ENCODE measurements at places on chromosomes 4 and X. TPM values are rescaled to one million over a fixed set of nuclear protein-coding genes. Genes with fewer than 3 reads are reported as not detected.

SPARCL1 gene
- total RNA-seq: not detected

BMP3 gene
- total RNA-seq: not detected

DNA sequence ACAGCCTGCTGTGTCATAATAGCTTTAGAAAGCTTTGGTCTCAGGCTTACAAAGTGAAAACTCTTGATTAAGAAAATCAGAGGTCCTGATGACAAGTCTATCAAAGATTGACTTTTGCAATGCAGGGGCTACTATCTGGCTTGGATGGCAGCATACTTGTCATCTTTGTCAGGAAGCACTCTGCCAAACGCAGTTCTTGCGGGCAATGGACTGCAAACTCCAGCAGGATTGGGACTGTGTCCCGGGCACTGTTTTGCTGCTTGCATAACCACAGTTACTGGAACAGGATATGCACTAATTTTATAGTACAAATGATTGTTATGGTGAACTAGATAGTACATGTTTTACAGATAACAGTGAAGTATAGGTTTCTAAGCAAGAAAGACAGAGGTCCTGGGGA, 185.6 kb downstream of the IQCM start:
- DNase-seq: no peak

DNA sequence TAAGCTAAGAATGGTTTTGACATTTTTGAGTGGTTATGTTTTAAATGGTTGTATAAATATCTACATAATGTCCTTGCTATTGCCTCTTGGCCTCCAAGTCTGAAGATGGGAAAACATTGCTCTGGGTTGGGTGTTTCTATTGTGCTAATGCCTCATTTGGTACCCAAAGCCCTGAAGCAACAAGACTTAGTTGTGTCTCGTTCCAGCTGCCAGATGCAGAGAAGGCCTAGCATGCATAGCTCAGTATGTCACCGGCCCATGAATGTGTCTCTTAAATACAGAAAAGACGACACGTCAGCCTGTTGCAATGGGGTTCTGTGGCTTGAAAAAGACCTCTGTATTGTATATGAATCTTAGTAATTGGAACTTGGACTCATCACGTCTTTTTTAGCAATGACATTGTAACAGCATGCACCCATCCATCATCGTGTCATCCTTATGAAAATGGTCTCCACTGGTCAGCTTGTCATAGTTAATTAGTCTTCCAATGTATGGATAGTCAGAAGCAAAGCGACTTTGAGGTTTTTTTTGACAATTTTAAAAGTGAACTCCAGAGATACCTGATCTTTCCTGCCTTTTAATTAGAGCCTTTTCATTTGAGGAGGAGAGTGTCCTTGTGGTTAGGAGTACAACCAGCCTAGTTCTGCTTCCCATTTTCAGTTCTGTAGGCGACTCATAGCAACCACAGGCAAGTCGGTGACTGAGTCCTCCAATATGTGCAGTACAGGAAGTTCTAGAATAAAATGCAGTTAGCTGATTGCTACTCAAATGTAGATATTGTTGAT, 126.4 kb upstream of the GATB start:
- no peak for DNase-seq

- DNase-seq: no peak
Measured at GRCh38 chrX:29518100-29518499, 697.3 kb upstream of the MAGEB2 start.

- no peak for DNase-seq
Measured at GRCh38 chr4:169768385-169768784, 10.6 kb upstream of the HPF1 start.

DNA sequence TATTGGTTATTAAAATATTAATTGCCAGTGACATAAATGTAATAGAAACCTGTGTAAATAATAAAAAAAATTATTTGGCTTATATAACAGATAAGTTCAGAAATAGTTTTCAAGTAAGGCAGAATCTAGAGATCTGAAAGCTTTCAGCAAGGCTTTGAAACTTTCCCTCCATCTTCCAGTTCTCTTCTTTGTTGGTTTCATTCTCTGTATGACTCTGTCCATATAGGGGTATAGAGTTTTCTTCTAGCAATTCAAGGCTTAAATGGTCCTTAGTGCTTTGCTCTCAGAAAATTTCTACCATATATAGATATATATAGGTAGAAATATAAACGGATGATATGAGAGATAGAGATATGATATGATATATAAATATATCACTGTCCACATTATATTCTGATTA, 160.5 kb upstream of the GABRA2 start:
- no peak for DNase-seq

- no peak for DNase-seq
Measured at GRCh38 chr4:181127171-181127570, 1116.0 kb upstream of the TENM3 start.

DNA sequence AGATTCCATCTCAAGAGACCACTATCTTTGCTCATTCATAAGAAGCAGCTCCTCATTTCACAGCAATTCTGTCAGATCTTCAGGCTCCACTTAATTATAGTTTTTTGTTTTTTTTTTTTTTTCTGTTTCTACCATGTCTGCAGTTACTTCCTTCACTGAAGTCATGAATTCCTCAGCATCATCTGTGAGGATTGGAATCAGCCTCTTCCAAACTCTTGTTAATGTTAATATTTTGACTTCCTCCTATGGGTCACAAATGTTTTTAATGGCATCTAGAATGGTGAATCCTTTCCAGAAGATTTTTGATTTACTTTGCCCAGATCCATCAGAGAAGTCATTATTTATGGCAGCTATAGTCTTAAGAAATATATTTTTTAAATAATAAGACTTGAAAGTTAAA, 53.1 kb downstream of the BMP2K start:
- no peak for DNase-seq

Data from activated T-helper 1 cell treated with anti-CD3 and anti-CD28 coated beads, Interleukin-12 subunit alpha, Interleukin-12 subunit beta, Interleukin-2, Interleukin-4 antibody, amounts not matched to agents 30 ng/mL and 10 ng/mL and 1 ng/mL, durations not matched to agents 14 hours and 24 hours and 36 hours (primary cell).